ENCODE measurements at places on chromosomes 12 and 14. TPM values are rescaled to one million over a fixed set of nuclear protein-coding genes. Genes with fewer than 3 reads are reported as not detected.

TRHDE gene
- total RNA-seq: 24.2 TPM

SYCP3 gene
- total RNA-seq: 0.46 TPM

ANP32D gene
- total RNA-seq: not detected

IL23A gene
- 0.92 TPM for total RNA-seq

ZFHX2 gene
- 3.5 TPM for total RNA-seq

ASCL1 gene
- 14.5 TPM for total RNA-seq

CLEC2A gene
- not detected for total RNA-seq

CLEC4D gene
- not detected for total RNA-seq

SNRNP35 gene
- total RNA-seq: 24.7 TPM

TBX3 gene
- 7.6 TPM for total RNA-seq

PTPN6 gene
- total RNA-seq: 5.8 TPM

LAG3 gene
- not detected for total RNA-seq

KRT73 gene
- total RNA-seq: not detected

ACRBP gene
- 0.46 TPM for total RNA-seq

UNC79 gene
- 41.3 TPM for total RNA-seq

BIN2 gene
- total RNA-seq: 2.3 TPM

HOXC11 gene
- not detected for total RNA-seq

KLRK1 gene
- 0.92 TPM for total RNA-seq

KRT5 gene
- total RNA-seq: 0.46 TPM

GON7 gene
- total RNA-seq: 15.5 TPM

GLTP gene
- total RNA-seq: 25.8 TPM

KRT81 gene
- total RNA-seq: 0.23 TPM

FGF23 gene
- not detected for total RNA-seq

FAM90A1 gene
- not detected for total RNA-seq

TAS2R13 gene
- 4.8 TPM for total RNA-seq

RIPK3 gene
- total RNA-seq: 0.69 TPM

FSCB gene
- total RNA-seq: not detected

NELL2 gene
- 462 TPM for total RNA-seq

KLHL33 gene
- 0.23 TPM for total RNA-seq

FOXG1 gene
- 19.8 TPM for total RNA-seq

IQSEC3 gene
- total RNA-seq: 11.1 TPM

ST8SIA1 gene
- 33.4 TPM for total RNA-seq

LRRC9 gene
- 12.7 TPM for total RNA-seq

LALBA gene
- not detected for total RNA-seq

PLEKHD1 gene
- total RNA-seq: 0.23 TPM

TMTC1 gene
- 42.4 TPM for total RNA-seq

EAPP gene
- 54.7 TPM for total RNA-seq

GPRC5A gene
- total RNA-seq: 0.23 TPM

PSME1 gene
- total RNA-seq: 30.4 TPM

ADAM21 gene
- 0.69 TPM for total RNA-seq

SLC25A21 gene
- 2.1 TPM for total RNA-seq

DEPDC4 gene
- total RNA-seq: 2.8 TPM

RTL1 gene
- 0.92 TPM for total RNA-seq

UNC119B gene
- total RNA-seq: 28.4 TPM

RPS26 gene
- total RNA-seq: 40.4 TPM

CD27 gene
- total RNA-seq: 0.46 TPM

GARIN6 gene
- total RNA-seq: not detected

AMHR2 gene
- not detected for total RNA-seq
